Coronary artery (tissue), 2 donors: ENCODE measurements at places on chromosomes 12 and 14.

GRCh38 chr14:73731111-73731510 is 16.9 kb upstream of the PNMA1 start:
- no peak for DNase-seq

- no peak for DNase-seq
Measured at GRCh38 chr14:55645845-55646832, 66.1 kb downstream of the KTN1 start.

GRCh38 chr14:59236195-59236594 is 47.7 kb downstream of the DAAM1 start:
- DNase-seq = no peak

GRCh38 chr14:27642251-27642866 is 1044.5 kb upstream of the NOVA1 start:
- DNase-seq = no peak

GRCh38 chr14:89430391-89431236 is 13.6 kb upstream of the FOXN3 start:
- no peak for DNase-seq

DNA sequence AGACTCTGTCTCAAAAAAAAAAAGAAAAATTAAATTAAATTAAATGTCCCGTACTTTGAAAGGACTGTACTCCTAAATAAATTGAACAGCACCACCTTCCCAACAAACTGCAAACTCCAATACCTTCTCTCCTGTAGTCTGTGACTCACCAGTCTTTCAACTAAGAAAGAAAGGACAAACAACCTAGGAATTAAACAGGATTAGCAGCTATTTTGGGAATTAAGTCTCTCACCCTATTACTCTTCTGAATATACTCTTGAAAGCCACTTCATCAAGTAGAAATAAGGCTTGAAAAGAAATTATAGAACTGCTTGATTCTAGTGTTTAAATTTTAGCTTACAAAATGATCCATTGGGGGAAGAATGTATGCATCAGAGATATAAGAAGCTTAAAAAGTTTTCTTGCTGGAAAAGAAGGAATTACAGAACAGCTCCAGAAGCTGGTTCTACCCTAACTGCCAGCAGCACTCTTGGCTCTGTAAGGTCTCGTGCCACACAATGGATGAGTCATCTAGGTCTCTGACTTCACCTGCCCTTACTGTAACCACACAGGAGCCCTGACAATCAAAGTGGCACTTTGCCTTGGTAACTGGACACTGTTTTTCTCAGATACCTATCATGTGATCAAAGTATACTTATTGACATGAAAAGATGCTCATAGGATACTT is 57.0 kb upstream of the CERS5 start:
- DNase-seq = no peak

GRCh38 chr14:101729382-101729781 is 32.1 kb upstream of the PPP2R5C start:
- no peak for DNase-seq

- no peak for DNase-seq
Measured at GRCh38 chr14:95901054-95901453, 24.4 kb downstream of the TUNAR start.

- no peak for DNase-seq
Measured at GRCh38 chr14:93036652-93037345, 78.9 kb downstream of the ITPK1 start.

- DNase-seq = no peak
Measured at GRCh38 chr14:95548328-95548929, 13.6 kb downstream of the GLRX5 start.

- DNase-seq = no peak
Measured at GRCh38 chr12:69179786-69180185, 59.6 kb upstream of the CPSF6 start.

DNA sequence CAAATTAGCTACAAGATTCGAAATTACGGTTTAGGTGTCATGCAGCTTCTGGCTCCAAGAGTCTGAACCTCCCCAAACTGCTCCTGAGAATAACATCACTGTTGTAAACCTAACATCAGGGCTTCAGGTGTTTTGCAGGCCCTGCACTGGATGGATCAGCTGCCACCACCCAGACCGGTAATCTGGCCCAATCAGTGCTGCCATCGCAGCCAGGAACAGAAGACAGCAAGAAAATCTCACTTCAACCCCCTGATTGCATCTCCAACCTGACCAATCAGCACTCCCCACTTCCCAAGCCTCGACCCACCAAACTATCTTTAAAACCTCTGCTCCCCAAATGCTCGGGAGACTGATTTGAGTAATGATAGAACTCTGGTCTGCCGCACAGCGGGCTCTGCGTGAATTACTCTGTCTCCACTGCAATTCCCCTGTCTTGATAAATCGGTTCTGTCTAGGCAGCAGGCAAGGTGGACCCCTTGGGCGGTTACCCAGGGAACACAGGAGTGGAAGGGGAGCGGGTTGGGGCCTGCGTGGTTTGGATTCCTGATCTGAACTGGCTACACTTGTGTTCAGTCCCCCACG is 268.5 kb upstream of the SFSWAP start:
- no peak for DNase-seq

- no peak for DNase-seq
Measured at GRCh38 chr14:60153991-60154390, 11.2 kb downstream of the DHRS7 start.

GRCh38 chr12:49552014-49552413 is 13.2 kb downstream of the KCNH3 start:
- DNase-seq = peak; percentile 84
